ENCODE measurements at places on chromosomes 7 and 10. TPM values are rescaled to one million over a fixed set of nuclear protein-coding genes. Genes with fewer than 3 reads are reported as not detected.
A peak's percentile ranks its signal among the peaks of the same experiment; 100 is the strongest.

MYL10 gene
- total RNA-seq: 0.50 TPM

VSTM2A gene
- 0.11 TPM for total RNA-seq

AASS gene
- 398 TPM for total RNA-seq

DNA sequence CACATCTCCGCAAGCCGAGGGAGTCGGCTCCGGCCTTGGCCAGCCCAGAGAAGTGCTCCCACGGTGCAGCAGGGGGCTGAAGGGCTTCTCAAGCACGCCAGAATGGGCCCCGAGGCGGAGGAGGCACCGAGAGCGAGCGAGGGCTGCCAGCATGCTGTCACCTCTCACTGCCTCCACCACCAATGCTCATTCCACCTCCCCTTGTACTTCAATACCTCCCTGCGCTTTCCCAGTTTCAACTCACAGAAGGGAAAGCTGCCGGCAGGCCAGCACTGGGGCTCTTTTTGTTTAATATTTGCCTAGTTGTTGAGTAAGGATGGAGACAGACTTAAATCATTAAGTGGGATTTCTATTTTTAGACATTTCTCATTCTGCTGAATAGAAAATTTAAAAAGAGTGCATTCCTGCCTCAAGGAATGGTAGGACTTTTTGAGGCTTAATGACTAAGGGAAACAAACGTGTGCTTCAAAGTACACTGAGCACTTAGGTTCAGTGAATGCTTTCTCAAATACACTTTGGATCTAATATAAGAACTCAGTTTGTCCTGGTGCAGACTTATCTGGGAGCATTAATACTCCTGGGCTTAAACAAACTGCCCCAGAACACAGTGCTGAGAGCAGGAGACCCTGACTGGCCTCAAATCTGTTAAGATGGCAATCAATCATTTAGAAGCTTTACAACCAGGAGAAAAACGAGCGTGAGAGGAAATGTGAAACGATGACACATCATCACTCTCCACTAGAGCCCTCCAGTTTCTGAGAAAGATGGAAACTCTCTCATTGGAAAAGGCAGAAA is 131.2 kb downstream of the RALA start:
- DNase-seq: peak; percentile 74
- peaks cover 6% of the 10 kb centered on the region for H3K4me1 ChIP-seq
- no peak overlapping the region for H3K4me3 ChIP-seq
- H3K27me3 ChIP-seq: no peaks in the 10 kb centered on the region
- H3K27ac ChIP-seq: no peak overlapping the region

- peak; percentile 97 for DNase-seq
- H3K36me3 ChIP-seq: no peaks in the 10 kb centered on the region
- H3K4me3 ChIP-seq: peak overlapping the region; percentile 79
- H3K27me3 ChIP-seq: no peaks in the 10 kb centered on the region
These were observed 48.7 kb upstream of the FXYD4 start for GRCh38 chr10:43322769-43323168.

DNA sequence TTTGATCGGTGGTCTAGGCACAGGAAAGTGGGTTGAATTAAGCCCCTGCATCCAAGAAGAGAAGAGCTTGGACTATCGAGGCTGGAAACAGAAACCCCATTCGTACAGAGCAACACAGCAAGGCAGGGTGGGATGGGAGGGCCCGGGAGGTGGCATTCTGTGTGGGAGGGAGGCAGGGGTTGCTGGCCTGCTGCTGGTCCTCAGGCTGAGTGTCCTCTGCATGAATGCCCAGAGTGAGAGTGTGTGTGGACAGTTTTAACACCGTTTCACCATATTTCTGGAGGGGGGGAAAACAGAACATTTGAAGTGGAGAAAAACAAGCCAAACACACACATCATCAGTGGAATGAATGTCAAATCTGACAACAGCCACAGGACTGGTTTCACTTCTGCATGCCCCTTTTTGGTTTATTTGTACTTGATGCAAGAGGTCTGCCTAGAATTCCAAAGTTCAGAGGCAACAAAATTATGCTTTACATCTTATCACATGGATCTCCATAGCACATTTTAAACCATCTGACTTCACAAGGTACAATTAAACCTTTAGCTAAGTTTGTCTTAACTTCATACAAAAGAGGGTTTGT is 11.1 kb upstream of the ENO4 start:
- H3K4me1 ChIP-seq: peaks cover 12% of the 10 kb centered on the region
- DNase-seq: no peak
- H3K36me3 ChIP-seq: peaks cover under 1% of the 10 kb centered on the region
- no peaks in the 10 kb centered on the region for H3K27me3 ChIP-seq
- H3K4me3 ChIP-seq: no peak overlapping the region

GRCh38 chr10:93476756-93477155 is 5.4 kb downstream of the MYOF start:
- DNase-seq: no peak
- no peaks in the 10 kb centered on the region for H3K27me3 ChIP-seq

- no peak for DNase-seq
- no peak overlapping the region for H3K27ac ChIP-seq
- peaks cover 11% of the 10 kb centered on the region for H3K36me3 ChIP-seq
- H3K4me1 ChIP-seq: no peaks in the 10 kb centered on the region
These were observed 174.8 kb upstream of the AGR3 start for GRCh38 chr7:17056491-17057142.

DNA sequence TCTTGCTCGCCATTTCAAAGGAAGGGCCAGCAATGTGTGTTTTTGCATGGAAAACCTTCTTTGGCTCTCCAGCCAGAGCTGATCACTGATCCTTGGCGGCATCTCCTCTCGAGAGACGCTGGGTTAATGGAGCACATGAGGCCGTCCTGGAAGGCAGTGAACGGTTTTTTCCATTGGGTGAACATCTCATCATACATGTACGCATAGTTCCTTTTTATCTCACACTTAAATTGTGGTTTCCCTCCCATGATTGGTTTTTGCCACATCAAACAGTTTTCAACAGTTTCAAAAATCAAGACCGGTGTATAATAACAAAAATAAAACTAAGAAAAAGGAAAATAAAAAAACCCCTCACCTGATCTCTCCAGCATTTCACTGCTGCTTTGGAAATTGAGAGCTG is 276.4 kb downstream of the TCF7L2 start:
- H3K27ac ChIP-seq: no peak overlapping the region
- H3K4me1 ChIP-seq: peaks cover 6% of the 10 kb centered on the region
- no peak overlapping the region for H3K4me3 ChIP-seq

All from H9 (cell line).